ENCODE measurements at places on chromosomes 11 and 22. TPM values are rescaled to one million over a fixed set of nuclear protein-coding genes. Genes with fewer than 3 reads are reported as not detected.

Gene TYR
- total RNA-seq, result 4.0 TPM

Gene C1QTNF5
- total RNA-seq, result 14.4 TPM

Gene C11orf91
- not detected for total RNA-seq

Gene YPEL4
- total RNA-seq, result 1.1 TPM

Gene ACR
- total RNA-seq, result 0.39 TPM

Gene C11orf71
- 4.5 TPM for total RNA-seq

Gene UCP3
- total RNA-seq, result 0.39 TPM

Data from skin of body (tissue), 3 donors.